ENCODE measurements at places on chromosomes 2 and 18.

- DNase-seq = no peak
Measured at GRCh38 chr2:223221139-223221835, 169.3 kb downstream of the KCNE4 start.

GRCh38 chr2:52034706-52035105 lies 1002.8 kb upstream of the NRXN1 start:
- DNase-seq = no peak

GRCh38 chr2:217711188-217711587 lies 291.6 kb downstream of the TNS1 start:
- no peak for DNase-seq

DNA sequence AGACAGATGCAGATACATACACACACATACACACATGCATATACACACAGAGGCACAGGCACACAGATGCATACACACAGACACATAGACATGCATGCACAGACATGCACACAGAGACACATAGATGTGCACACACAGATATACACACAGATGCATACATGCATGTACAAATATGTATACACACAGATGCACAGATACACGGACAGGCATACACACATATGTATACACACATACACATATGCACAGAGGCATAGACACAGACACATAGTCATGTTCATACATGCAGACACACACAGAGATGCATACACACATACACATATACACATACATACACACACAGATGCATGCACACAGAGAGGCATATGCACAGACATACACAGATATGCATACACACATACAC lies 437.3 kb upstream of the SMIM21 start:
- DNase-seq = no peak

GRCh38 chr2:234304950-234305349 lies 191.9 kb downstream of the ARL4C start:
- no peak for DNase-seq

DNA sequence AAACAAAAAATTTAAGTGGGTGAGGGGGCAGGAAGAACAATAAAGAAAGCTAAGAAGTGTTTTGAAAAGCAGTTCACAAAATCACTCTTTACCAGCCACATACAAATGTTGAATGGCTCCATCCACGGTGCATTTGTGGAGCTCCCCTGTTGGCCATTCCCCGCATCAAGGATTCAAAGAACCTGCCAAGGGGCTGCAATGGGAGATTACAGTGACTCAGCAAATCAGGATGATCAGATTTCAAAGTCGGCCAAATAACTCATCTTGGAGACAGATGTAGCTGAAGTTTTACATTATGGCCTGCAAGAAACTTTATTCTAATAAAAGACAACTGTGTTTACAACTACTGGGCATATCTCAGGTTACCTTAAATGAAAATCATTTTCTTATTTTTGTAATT lies 26.9 kb downstream of the COL4A3 start:
- DNase-seq = no peak

GRCh38 chr2:218168016-218168415 lies 1.3 kb upstream of the CXCR1 start:
- no peak for DNase-seq

GRCh38 chr2:238644095-238645081 lies 203.5 kb upstream of the TWIST2 start:
- DNase-seq = peak; percentile 14

GRCh38 chr2:150705357-150705756 lies 217.9 kb upstream of the RND3 start:
- DNase-seq = no peak

GRCh38 chr2:121635371-121635770 lies 13.9 kb downstream of the CLASP1 start:
- DNase-seq = no peak

- no peak for DNase-seq
Measured at GRCh38 chr2:97656905-97657587, 6.8 kb downstream of the ACTR1B start.

DNA sequence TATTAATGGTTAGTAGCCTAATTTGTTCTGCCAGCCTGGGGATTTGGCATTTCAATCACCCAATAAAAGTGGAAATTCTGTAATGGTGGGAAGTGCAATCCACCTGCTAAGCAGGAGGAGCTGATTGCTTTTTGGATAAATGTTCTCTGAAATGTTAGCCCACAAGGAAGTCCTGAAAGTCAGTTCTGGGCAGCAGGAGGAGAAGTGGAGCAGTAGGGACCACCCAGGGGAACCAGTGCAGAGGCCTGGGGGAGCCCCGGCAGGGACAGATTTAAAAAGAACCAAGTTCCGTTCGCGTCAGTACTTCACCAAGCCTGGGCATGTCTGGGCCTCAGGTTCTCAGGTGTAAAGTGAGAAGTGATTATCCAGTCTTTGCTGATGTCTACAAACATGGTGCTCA lies 248.5 kb upstream of the RAB6C start:
- no peak for DNase-seq

- DNase-seq = no peak
Measured at GRCh38 chr18:39105104-39105503, 1539.5 kb upstream of the CELF4 start.

- DNase-seq = no peak
Measured at GRCh38 chr2:38546585-38546984, 56.1 kb downstream of the HNRNPLL start.

- no peak for DNase-seq
Measured at GRCh38 chr2:2806711-2807110, 475.6 kb upstream of the MYT1L start.

DNA sequence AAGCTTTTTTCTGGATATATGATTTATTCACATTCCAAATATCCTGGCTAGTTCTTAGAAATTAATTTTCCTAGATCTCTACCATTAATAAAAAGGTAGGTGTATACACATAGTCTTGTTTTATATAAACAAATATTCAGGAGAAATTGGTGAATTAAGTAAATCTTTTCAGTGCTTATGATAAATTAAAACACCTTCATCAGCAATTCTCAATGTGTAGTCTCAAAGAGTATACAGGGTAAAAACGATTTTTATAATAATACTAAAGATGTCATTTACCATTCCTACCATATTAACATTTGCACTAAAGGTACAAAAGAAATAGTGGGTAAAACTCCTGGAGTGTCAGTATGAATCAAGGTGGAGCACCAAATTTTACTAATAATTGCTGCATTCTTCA lies 40.2 kb downstream of the CERKL start:
- DNase-seq = no peak

- no peak for DNase-seq
Measured at GRCh38 chr18:47717257-47717656, 213.2 kb downstream of the SMAD2 start.

DNA sequence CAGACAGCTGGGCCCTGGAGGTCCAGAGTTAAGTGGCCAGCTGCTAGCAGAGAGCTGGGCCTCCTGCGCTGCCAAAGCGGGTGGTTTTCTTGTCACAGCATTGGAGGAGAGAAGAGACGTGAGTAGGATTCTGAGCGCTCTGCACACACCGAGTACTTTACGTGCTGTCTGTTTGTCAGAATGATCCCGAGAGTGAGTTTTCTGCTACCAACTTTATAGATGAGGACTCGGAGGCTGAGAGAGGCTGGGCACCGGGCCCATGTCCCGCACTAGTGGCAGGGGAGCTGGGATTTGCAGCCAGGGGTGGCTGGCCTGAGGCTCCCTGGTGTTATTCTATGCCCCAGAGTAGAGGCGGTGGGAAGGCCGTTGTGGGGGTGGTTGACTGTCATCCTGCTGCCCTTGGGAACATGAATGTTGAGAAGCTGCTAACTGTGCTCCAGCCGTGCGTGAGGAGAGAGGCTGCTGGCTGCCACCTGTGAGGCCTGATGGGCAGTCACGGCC lies 36.3 kb upstream of the MBP start:
- no peak for DNase-seq

DNA sequence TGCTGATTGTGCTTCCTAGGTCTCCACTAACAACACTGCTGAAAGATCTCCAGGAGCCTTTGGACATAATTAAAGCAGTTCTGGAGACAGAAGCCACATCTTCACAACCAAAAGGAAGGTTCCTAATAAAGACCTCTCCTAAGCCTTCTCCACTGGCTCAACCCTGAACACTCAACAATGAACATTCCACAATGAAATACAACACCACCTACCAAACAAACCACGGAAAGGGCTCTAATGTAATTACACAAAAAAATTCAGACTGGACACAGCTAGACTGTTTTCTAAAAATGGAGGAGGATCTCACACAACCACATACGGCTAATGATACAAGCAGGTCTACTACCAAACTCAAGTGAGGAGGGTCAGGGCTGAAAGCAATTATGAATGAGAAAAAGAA lies 43.6 kb downstream of the NOL10 start:
- no peak for DNase-seq

DNA sequence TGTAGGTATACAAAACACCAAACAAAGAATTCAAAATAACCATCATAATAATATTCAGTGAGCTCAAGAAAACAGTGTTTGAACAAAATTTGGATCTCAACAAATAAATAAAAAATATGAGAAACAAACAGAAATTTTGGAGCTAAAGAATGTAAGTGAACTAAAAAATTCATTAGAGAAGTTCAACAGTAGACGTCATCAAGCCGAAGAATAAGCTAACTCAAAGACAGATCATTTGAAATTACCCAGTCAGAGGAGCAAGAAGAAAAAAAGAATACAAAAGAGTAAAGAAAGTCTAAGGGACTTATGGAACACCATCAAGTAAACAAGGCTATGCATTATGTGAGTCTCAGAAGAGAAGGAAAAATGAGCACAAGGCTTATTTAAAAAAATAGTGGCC lies 16.6 kb upstream of the SPP2 start:
- no peak for DNase-seq

- peak; percentile 16 for DNase-seq
Measured at GRCh38 chr2:217142649-217143266, 282.9 kb upstream of the TNP1 start.

DNA sequence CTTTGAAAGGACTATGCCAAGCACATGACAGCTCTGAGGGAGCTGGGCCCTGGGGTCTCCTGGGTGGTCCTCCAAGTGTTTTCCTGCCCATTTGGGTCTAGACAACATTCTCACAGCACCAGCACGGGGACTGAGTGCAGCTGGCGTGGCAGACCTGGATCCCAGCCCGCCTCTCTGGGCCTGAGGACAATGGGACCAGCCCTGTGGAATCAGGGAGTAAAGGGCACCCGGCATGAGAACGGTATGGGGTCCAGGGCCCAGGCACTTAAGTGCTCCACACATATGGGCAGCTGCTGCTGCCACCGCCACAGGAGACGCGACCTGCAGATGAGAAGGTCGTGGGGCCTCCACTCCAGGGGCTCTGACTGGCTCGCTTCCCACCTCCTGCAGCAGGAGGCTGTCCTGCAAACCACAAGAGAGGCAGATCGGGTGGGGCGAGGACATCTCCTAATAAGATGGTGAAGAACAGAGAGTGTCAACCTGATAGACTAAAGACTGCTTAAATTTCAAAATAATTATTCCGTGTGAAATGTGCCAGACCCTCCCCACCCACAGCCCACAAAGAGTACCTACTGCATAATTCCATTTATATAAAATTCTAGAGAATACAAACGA lies 46.3 kb downstream of the FAM178B start:
- no peak for DNase-seq

GRCh38 chr2:220053919-220054318 lies 426.5 kb downstream of the SLC4A3 start:
- DNase-seq = no peak

- no peak for DNase-seq
Measured at GRCh38 chr2:235599596-235600338, 105.9 kb downstream of the AGAP1 start.

- no peak for DNase-seq
Measured at GRCh38 chr2:15554525-15555218, 6.5 kb downstream of the NBAS start.

DNA sequence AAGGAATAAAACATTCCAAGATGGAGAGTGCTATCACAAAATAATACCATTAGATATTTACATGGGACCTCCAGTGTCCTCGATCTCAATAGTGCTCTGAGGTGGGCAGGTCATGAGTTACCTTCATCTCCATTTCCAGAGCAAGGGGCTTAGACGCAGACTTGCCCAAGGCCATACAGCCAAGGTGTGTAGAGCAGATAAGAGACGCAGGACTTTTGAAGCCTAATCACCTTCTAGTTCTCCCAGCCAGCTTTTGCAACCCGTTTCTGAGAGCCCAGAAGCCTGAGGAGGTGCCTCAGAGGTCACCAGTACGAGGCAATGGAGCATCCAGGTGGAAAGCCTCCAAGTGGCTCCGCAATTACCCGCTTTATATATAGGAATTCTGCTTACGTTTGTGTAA lies 294.7 kb downstream of the LNPK start:
- DNase-seq = no peak

DNA sequence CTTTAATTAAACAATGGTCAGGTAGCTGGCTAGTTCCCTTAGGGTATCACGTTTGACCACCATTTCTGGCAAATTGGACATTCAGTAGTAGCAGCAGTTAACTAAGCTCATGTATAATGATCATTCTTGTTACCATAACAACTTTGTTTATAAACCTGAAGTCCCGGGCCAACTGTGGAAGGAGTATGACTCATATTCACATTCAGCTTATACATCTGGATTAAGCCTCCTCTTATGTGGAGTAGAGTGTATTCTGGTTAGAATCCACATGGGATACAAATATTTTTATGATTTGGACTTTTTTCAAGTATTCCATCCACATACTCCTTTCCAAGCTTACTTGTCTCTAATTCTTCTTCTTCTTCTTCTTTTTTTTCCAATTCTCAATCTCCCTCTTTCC lies 70.3 kb upstream of the ZSWIM2 start:
- no peak for DNase-seq

GRCh38 chr2:98804265-98804650 lies 73.3 kb upstream of the MGAT4A start:
- no peak for DNase-seq

DNA sequence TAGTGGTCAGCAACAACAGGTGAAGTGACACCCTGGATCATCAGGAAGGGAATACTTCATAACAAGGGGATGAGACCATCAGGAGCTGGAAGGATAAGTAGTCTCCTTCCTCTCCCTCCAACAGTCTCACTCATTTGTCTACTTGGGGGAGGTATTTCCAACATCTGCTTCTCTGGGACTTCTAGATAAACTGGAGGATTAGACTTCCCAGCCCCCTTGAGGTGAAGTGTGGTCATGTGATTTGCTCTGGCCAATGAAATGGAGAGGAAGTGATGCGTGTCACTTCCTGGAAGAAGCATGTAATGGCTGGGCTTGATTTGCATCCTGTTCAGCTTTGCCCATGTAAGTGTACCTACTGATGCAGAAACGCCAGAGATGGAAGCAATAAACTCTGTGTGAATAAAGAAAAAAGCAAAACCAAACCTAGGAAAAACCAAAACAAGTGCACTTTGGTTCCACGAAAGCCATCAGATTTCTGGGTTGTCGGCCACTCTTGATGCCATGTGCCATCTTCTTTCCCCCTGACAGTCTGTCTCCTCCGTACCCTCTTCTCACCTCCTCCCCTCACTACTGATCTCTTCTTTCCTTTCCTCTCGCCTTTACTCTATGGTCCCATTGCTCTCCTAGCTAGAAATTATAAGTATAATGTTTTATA lies 76.1 kb upstream of the DNMT3A start:
- DNase-seq = peak; percentile 5

- no peak for DNase-seq
Measured at GRCh38 chr2:467892-468647, 180.2 kb upstream of the ALKAL2 start.

- DNase-seq = no peak
Measured at GRCh38 chr2:38315707-38316333, 61.3 kb downstream of the ATL2 start.

Data from activated naive CD8-positive, alpha-beta T cell treated with anti-CD3 and anti-CD28 coated beads for 36 hours (primary cell).